ENCODE measurements at places on chromosomes 13 and 19.

DNA sequence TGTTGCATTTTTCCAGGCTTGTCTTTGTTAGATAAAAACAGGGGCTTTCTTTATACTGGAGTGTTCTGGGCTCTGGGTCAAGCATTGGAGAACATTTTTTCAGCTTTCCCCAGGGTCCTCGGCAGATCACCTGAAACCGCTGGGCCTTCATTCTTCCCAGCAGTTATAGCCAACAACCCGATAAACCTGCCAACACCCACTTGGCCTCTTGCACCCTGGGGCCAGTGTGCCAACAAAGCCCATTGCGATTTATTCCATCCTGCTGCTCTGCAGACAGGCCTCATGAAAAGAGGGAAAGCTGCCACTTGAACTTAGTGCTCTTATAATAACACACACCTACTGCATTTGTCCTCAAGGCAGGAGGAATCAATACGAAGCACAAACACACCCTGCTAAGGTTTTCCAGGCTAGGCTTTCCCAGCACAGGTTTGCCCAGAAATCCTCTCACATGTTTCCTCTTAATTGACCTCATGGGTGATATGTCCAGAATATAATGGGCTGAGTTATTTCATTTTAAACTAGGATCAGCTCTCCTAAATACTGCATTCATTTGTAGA, 669.3 kb downstream of the LIG4 start:
- DNase-seq, result peak; percentile 93

GRCh38 chr19:33832633-33833032, 36.0 kb downstream of the KCTD15 start:
- no peak for DNase-seq

DNA sequence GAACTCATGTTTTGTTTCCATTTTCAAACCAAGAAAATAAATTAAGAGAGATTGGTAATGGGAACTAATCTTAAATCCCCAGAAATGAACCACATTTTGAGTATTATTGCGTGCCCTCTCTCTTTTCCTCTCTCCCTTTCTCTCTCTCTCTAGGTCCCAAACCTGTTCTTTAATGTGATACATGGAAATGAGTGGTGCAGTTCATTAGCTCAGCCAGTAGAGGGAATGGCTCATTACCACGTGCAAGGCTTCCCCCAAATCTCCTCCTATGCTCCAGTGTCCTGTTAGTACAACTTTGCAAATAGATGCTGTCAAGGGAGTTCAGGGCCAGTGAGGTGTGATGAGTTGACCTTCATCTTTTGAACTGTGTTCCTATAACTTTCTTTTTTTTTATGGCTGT, 178.4 kb downstream of the FGF9 start:
- DNase-seq, result no peak

DNA sequence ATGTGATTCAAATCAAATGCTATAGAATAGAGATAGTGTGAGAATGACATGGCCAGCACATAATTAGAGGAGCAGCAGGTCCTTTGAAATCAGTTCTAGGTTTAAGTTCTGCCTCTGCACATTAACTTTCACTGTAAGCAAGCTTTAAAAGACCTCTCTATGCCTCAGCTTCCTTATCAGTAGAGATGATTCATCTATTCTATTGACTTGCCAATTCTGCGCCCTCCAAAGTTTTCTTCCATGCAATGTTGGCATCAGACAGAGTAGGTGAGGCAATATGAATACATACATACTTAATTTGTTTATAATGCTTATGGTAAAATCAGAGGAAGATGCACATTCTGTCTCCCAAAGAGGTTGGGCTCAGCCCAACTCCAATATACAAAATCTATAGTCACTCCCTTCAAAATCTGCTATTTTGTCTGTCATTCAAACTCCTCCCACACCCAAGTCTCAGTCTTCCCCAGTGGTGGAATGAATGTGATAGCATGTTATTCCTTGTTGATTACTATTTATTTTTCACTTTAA, 525.5 kb downstream of the RFC3 start:
- no peak for DNase-seq

DNA sequence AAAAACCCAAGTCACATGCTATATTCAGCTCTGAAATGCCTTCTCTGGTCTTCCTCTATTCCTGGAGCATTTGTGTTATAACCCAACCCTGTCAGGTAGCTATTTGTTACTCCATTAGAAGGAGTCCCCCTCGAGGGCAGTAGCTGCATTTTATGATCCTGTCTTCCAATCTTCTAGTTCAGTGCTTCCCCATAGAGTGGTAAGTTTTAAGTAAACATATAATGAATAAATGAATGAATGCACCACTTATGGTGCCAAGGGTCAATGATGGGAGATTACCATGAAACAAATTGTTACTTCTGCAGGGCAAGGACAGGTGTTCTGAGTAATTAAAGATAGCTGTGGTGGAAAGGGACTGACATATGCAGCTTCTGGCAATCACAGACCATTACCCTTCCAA, 4.0 kb downstream of the RASL11A start:
- DNase-seq, result no peak

- no peak for DNase-seq
Measured at GRCh38 chr13:43086181-43086580, 62.8 kb downstream of the DNAJC15 start.

GRCh38 chr13:113421673-113422270, 31.5 kb downstream of the ADPRHL1 start:
- DNase-seq, result no peak

GRCh38 chr19:41415154-41415571, 12.0 kb downstream of the B3GNT8 start:
- DNase-seq, result peak; percentile 98

DNA sequence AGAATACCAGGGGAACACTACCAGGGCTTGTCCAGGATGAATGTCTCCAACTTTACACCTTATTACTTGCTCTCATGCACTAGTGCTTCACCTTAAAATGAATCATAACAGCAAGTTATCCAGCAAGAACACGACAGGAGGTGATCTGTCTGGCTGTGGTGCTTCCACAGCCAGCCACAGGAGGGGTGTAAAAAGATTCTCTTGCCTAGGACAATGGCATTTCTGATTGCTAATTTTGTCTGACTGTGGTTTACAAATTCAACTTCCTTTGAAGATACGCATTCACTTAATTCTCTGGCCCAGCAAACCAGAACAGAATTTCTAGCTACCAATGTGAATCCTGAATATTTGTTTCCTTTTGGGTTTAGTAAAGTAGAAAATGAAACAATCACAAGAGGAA, 23.1 kb upstream of the COG3 start:
- no peak for DNase-seq

GRCh38 chr13:30071969-30072817, 221.8 kb upstream of the UBL3 start:
- DNase-seq, result no peak

GRCh38 chr19:17659996-17660395, 28.2 kb downstream of the UNC13A start:
- no peak for DNase-seq

DNA sequence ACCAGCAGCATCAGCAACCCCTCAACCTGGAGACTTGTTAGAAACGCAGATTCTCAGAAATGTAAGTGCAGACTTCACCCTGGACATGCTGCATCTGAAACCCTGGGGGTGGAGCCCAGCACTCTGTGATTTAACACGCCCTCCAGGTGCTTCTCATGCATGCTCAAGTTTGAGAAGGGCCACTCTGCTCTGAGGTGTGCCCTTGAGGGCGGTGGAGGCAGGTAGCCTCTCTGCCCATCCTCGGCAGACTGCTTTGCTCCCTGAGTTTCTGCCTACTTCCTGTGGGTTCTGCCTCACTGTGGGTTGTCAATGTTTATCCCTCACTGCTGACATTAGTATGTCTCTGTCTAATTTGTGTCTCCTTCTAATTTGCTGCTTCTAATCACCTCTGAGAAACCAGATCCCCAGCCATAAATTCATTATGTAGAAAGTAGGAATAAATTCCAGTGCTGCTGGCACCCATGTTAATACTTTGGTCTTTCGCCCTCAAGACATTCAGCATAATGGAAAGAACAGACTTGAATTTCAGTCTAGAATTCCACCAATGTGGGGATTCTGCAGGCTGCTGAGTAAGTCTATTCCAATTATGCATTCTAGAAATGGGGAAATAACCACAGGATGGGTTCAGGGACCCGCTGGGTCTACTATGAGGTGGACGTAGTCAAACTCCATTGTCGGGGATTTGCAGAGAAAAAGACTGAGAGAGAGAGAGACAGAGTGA, 51.3 kb upstream of the CYSLTR2 start:
- DNase-seq, result peak; percentile 3

- no peak for DNase-seq
Measured at GRCh38 chr19:28746478-28746877, 466.5 kb downstream of the UQCRFS1 start.

Measured in DMS79 treated with DMSO at 0.1 percent for 48 hours (cell line).